ENCODE measurements at places on chromosomes 11 and 22.

- DNase-seq = no peak
Observed at GRCh38 chr22:27772081-27772983, 29.2 kb downstream of the MN1 start.

- DNase-seq = no peak
Observed at GRCh38 chr11:46367916-46368267, 13.6 kb upstream of the MDK start.

DNA sequence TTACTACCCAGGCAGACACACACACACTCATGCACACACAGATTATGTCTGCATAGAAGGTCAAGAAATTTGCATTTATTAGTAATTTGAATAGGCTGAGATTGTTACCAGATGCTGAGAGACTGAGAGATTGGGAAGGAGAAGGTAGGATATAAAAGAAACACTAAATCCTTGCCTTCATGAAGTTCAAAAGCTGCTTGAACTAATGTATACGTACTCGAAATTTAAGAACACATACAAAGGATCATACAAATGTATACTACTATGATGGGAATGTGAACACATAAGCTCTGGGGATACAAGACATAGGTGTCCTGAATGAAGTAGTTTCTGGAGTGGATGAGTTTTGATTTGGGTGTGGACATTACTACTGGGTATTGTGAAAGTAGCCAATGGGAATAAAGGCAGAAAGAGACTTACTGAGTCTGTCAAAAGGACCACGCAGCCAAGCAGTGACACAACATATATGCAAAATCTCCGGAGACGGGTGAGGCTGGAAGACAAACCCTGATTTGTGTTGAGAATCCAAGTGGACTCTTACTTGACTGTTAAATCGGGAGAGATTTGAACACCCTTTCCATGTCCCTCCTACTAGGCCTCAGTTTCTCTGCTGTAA lies 7.3 kb upstream of the PKNOX2 start:
- DNase-seq = no peak

GRCh38 chr11:36455658-36456111 lies 54.4 kb downstream of the TRAF6 start:
- no peak for DNase-seq

DNA sequence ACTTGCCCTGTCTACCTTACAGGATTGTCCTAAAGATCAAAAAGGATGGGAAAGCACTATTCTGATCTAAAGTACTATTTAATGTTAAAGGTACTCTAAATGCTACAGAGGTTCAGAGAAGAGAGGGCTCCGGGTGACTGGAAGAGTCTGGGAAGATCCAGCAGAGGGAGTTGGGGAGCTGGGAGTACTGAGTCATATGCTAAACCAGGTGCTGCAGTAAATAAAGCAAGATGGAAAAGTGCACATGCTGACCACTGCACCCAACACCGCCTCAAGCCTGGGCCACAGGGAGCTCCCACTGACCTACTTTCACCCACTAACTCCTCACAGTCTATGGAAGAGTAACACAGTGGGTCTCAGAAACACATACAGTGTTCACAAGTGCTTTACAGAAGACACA lies 49.3 kb downstream of the WT1 start:
- no peak for DNase-seq

GRCh38 chr11:107018219-107018901 lies at the start of gene GUCY1A2:
GUCY1A2 (minus strand) TSS chr11:107018476; CDS start chr11:107018055, 421 bp downstream.
- DNase-seq = no peak

DNA sequence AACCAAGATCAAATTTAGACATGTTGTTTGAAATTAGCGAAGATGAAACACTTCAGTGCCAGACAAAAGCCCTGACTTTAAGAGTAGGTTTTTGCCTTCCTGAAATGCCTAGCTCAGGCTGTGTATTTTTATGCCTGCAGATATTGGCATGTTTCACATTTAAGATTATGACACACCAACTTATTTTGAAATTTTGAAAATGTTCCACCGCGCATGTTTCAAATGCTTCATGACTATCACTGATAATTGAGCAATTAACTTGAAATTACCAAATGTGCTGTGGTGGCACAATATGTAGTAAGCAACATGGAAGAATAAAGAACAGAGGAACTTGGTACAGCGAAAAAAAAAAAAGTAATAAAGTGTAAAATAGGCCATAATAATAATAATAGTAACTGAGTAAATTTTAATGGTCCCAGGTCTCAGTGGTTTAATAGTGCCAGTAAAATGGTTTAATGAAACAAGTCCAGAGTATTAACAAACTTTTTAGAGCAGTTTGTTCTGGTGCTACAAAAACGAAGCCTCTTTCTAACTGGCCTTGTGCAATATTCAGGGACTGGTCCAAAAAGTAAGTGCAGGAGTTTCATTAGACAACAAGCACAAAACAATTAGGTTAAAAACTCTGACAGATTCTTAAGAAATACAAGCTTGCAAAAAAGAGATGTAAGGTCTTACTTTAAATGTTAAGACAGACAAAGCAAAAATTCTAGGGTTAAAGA lies 112.5 kb upstream of the SOX6 start:
- DNase-seq = no peak

Data from activated T-helper 1 cell treated with anti-CD3 and anti-CD28 coated beads, Interleukin-12 subunit alpha, Interleukin-12 subunit beta, Interleukin-2, Interleukin-4 antibody, amounts not matched to agents 30 ng/mL and 10 ng/mL and 1 ng/mL, durations not matched to agents 14 hours and 24 hours and 36 hours (primary cell).